ENCODE measurements at places on chromosomes 2 and 18.

DNA sequence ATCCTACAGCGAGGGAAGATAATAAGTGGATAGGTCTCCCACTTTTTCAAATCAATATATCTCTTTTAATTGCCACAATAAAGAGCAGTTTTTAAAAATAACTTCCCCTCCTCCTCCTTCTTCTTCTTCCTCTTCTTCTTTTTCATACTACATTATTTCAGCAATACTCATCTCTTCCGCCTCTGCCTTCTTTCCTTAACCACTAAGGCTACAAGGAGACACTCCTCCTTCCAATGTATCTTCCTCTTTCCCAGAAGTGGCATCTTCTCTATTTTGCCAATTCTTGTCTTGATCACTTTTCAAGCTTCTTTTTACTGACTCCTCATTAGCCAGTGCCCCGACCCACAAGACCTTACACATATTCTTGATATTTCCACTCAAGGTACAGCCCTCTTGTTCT, 546.6 kb upstream of the CHAC2 start:
- no peak for DNase-seq

DNA sequence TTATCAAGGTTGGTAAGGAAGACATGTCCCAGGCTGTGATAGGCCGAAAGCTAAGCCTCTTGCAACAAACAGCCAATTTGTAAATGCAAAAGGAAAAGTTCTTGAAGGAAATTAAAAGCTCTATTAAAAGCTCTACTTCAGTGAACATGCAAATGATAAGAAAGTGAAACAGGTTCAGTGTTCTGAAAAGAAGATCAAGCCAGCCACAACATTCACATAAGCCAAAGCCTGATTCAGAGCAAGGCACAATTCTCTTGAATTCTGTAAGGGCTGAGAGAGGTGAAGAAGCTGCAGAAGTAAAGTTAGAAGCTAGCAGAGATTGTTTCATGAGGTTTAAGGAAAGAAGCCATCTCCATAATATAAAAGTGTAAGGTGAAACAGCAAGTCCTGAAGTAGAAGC, 1259.5 kb upstream of the PIK3C3 start:
- DNase-seq = no peak

GRCh38 chr2:121547646-121548045, 17.0 kb downstream of the RNU4ATAC start:
- no peak for DNase-seq

- no peak for DNase-seq
These were observed 158.9 kb downstream of the RHBDD1 start for GRCh38 chr2:226994775-226995174.

DNA sequence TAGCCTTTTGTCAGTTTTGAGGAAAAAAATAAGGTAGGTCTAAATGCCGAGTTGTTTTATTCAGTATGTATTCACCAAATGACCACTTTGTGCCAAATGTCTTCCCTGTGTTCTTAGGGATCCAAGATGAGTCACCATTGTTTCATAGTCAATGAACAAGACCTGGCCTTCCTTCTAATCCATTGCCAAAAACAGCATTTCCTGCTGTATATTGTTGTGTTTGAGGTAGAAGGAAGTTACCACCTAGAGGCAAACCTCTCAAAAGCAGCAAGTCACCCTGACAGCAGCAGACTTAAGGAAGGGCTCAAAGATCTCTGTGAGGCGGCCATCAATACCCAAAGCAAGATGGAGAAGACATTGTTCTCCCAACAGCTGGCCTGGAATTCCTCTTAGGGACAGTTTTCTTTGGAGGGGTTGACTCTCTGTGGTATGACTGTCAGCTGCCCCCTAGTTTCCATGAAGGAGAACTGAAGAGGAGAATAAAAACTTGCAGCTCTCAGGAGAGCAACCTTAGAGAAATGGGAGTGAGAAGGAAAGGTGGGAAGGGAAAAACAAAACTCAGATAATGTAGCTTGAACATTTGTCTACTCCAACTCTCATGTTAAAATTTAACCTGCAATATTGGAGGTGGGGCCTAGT, 328.3 kb downstream of the LRATD1 start:
- peak; percentile 51 for DNase-seq

GRCh38 chr2:177466337-177467195, 74.0 kb downstream of the AGPS start:
- peak; percentile 19 for DNase-seq

GRCh38 chr2:17479875-17480274, 38.4 kb downstream of the RAD51AP2 start:
- DNase-seq = peak; percentile 15

- DNase-seq = no peak
These were observed 182.8 kb upstream of the FOSL2 start for GRCh38 chr2:28209864-28210263.

GRCh38 chr18:68035774-68036522, 519.4 kb upstream of the DSEL start:
- no peak for DNase-seq

DNA sequence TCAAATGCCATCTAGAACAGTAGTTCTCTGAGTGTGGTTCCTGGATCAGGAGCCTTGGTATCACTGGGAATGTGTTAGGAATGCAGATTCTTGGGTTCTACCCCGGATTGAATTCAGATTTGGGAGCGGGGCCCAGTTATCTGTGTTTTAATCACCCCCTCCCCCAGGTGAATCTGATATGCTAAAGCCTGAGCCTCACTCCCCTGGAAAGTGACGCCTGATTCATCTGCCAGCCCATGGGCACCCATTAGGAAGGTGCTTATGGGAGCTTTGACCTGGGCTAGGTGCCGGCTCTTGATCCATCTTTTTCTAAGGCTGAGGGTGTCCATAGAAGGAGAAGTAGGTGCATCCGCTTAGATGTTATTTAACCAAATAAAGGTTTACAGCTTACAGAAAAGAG, 199.4 kb downstream of the NEDD4L start:
- no peak for DNase-seq

- no peak for DNase-seq
These were observed 632.9 kb downstream of the CCDC85A start for GRCh38 chr2:56816666-56817065.

DNA sequence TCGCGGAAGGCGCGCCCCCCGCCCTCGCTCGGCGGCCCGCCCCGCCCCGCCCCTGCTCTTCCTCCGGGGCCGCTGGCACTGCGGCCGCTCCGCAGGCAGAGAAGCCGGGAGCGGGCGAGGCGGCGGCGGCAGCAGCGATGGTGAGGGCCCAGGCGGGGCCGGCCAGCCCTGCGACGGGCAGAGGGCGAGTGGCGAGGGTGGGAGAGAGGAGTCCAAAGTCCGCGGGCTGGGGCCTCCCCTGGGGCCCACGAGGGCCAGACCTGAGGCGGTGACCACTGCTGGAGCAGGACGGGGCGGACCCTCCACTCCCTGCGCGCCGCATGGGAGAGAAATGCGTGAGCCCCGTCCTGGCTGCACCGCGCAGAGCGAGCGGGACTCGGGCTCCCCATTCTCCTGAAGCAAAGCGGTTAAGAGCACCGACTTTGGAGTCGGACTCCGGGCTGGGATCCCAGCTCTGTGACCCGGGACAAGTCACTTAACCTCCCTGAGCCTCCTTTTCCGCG, at the start of gene VAMP5:
Gene VAMP5, plus strand, starts transcription at position 78 of the 503 bp plus-strand sequence. Its CDS starts 60 bp downstream, at position 138.
- peak; percentile 55 for DNase-seq

GRCh38 chr18:2123077-2123476, 448.2 kb downstream of the METTL4 start:
- no peak for DNase-seq

DNA sequence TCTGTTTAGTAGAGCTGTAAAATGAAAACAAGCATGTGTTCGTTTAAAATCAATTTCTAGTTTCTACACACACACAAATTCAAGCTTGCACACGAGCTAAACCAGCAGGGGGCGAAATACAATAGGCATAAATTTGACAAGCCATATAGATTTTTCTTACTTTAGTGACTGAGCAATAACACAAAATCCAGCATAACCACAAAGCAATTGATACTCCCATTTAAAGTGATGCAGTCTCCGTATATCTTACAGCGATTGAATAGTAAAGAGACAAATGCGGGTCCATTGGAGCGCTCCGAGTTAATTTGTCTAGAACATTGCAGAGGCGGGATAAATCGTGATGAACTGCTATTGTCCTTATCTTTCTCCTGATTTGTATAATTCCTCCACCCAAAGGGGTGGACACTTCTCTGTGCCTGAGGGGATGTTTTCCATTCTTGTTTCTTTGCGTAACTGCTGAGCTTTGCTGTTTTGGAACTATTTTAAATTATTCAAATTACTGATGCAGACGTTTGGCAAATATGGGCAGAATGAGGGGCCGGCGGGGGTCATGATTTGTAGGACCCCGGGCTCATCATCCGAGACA, 1.2 kb upstream of the AFTPH start:
- peak; percentile 91 for DNase-seq

- DNase-seq = peak; percentile 87
These were observed 8.9 kb downstream of the TEX44 start for GRCh38 chr2:231601356-231602229.

Measured in ELR (cell line).